ENCODE measurements at places on chromosomes 3 and 15. TPM values are rescaled to one million over a fixed set of nuclear protein-coding genes. Genes with fewer than 3 reads are reported as not detected.

Gene CERS3
- 1.1 TPM for polyA plus RNA-seq

- no peak for DNase-seq
Measured at GRCh38 chr15:70788114-70789049, 25.0 kb upstream of the UACA start.

DNA sequence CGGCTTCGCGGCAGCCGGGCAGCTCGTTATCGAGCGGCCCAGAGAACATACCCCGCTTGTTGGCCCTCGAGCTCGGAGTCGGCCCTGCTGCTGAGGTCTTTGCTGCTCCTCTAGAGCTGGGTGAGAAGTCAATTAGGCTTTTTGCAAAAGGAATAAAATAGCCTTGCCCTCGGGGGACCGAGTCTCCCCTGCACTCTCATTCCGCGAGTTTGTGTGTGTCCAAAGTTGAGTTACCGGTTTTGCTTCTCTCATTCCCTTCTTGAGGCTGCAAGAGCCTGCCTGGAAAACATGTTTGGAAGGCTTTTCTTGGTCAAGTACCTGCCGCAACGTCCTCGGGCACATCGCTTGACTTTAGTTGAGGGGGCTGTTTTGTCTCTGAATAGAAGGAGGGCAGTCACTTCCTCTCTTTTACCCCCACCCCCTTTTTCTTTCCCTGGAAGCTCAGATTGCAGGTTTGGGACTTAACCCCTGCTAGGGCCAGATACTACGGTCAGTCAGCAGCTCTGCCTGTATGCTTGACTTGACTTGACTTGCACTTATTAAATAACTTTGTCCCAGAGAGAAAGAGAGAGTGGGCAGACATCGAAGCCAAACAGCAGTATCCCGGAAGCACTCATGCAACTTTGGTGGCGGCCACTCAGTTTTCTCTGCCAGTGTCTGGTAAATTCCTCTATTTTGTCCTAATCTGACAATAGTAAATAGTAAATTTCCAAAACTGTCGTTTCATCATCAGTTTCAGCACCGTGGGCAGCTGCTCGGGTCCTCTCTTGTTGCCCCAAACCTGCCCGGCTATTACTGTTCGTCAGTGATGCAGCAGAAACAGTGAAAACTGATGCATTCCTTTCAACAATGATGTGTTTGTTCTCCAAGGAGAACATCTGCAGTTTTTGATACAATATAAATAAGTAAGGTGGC, 609 bp downstream of the RNF13 start:
- DNase-seq = peak; percentile 32

- DNase-seq = peak; percentile 10
Measured at GRCh38 chr15:39748276-39748675, 34.4 kb downstream of the FSIP1 start.

Gene TERC
- not detected for polyA plus RNA-seq

DNA sequence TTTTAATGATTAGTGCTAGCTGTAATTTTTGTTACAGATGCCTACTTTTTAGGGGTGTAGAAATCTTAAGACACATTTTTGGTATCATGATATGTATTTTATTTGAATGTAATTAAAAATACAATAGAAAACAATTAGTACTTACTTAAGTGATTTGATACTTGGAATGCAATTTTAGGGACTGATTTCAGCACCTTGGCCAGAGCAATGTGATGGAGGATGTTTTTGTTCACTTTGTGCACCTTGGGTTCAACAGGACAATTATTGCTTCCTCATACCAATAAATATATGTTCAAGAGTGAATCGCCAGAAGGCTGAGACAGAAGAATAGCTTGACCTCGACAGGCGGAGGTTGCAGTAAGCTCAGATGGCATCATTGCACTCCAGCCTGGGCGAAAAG, 22.3 kb downstream of the GMNC start:
- DNase-seq = no peak

DNA sequence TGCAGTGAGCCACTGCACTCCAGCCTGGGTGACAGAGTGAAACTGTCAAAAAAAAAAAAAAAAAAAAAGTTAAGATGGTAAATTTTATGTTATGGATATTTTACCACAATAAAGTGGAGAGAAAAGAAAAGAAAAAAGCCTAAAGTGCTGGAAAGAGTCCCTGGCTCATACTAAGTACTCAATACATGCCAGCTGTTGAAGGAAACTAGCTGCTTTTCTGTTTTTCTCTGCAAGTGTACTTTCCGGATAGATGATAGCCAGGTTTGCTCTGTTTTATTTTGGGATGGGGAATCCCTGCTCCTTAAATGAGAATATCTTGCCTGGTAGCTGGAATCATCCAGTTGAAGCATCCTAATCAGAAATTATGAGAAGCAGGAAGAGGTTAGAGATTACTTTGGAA, 10.9 kb downstream of the EID1 start:
- peak; percentile 63 for DNase-seq

- no peak for DNase-seq
Measured at GRCh38 chr3:115470254-115470653, 153.1 kb upstream of the GAP43 start.

DNA sequence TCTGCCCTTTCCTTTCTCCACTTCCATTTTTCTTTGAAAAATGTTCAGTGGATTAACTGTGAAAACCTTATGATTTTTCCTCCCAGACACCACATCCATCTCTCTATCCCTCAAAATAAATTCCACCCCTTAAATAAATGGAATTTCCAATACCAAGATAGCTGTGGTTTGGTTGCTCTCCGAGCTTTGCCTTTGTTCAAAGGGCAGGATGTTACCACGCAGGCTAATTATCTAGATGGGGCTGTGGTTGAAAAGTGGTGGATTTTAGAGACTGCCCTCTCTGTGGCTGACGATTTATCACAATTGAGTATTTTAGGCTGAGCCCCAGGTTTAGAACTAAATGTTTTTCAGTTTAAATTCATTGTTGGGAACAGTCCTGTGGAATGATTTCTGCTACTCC, 36.9 kb upstream of the CMSS1 start:
- DNase-seq = no peak

GRCh38 chr3:153370680-153371079, 208.7 kb downstream of the RAP2B start:
- DNase-seq = no peak

Gene CHRM5
- 0.08 TPM for polyA plus RNA-seq
